ENCODE measurements at places on chromosomes 1 and 21.

- DNase-seq: no peak
Observed at GRCh38 chr1:216047811-216048572, 375.3 kb downstream of the USH2A start.

DNA sequence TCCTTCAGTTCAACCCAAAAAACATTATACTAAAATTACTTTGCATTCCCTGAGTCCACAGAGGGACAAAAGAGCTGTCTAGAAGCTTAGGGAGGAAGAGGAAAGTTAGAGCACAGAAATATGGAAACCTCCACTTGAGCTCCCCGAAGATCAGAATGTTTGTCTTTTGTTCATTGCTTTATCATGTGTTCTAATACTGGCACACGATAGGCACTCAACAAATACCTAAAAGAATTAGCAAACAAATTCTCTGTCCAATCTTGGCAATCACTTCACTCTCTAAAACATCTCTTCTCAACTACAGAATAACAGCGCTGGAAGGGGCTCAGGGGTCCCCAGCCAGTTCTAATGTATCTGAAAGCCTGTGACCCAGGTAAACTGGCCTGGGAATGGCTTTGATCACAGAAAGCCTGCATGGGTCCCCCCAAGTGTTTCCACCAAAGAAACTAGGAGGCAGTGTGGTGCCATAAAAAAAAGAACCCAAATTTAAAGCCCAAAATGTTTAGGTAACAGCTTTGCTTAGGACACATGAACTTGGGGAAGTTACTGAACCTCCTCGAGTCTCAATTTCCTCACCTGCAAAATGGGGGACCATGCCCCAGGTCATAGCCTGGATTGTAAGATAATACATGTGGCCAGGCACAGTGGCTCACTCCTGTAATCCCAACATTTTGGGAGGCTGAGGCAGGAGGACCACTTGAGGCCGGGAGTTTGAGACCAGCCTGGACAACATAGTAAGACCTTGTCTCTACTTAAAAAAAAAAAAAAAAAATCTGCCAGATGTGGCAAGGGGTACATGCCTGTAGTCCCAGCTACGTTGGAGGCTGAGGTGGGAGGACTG, 45.8 kb downstream of the SSBP3 start:
- DNase-seq: no peak

DNA sequence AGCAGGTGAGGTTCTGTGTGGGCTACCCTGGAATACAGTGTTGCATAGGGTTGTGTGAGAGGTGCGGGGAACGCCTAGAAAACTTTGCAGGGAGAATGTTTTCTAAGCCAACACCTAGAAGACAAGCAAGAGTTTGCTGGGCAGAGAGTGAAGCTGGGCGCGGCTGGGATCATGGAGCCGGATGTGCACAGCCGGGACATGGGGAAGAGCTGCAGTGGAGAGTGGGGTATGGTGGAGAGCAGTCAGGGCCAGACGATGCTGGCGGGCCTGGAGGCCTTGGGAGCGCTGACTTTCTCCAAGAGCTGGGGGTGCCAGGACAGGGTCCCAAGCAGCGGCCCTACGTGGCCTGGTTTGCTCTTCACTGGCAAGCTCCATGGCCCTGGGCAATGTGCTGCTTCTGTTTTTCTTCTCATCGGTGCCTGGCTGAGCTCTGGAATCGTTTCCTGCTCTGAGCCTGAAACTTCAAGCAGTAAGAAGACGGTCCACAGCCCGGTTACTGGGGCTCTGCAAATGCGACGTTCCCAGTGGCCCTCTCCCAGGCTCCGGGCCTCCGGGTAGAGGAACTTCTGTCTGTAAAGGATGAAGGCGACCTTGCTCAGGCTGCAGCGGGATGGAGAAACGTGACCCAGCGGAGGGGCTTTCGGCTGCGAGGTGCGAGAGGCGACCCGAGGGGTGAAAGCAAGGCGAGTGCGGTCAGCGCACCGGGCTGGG, 51.9 kb upstream of the CD34 start:
- DNase-seq: no peak

- no peak for DNase-seq
Observed at GRCh38 chr1:229819091-229819490, 193.0 kb downstream of the URB2 start.

DNA sequence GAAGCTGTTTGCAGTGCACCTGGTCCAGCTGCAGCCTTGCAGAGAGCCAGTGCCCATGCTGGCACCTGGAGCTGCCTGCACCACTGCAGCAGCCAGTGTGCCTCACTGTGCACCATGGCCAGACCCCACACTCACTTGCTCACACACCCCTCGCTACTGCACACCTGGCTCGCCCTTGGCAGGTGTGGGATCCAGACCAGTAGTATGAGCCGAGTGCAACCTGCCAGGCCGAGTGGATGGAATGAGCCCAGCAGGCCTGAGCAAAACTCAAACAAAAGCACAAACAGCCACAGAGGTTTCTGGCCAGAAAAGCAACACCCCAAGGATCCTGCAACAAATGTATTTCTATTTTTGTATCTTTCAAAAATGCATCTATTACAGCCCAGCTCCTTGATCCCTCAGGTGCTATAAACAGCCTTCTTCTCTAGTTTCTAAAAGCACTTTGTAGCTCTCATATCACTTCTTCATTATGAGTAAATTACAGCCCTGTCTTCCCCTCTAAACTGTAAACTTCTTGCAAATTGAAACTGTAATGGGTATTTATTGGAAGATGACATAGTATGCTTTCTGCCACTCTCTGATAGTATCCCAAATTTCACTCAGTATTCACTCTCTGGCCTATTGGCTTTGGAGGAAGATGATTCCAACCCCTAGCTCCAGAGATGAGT, 72.2 kb upstream of the LPGAT1 start:
- no peak for DNase-seq

GRCh38 chr1:79648126-79648525, 641.6 kb upstream of the ADGRL4 start:
- DNase-seq: no peak

DNA sequence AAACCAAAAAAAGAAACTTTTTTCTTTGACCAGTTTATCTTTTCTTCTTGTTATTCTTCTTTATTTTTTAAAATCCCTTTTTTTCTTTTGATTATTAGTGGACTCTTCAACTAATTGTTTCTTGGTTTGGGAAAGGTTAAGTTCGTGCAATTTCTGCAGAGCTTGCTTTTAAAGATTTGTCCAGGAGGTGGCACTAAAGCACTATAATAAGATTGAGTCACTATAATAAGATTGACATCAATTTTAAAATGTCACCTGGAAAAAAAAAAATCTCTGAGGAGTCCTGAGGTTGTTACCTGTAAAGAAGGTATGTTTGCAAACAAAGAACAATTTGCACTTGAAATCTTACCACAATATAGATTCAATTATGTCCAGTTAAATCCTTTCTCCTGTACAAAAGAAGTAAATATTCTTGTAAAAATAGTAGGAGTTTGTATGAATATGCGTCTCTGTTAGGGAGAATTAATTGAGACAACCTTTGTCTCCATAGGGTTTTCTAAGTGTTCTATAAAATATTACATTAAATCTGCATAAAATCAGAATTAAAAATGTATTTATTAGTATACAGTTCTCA, 166.7 kb downstream of the ADGRL4 start:
- no peak for DNase-seq

DNA sequence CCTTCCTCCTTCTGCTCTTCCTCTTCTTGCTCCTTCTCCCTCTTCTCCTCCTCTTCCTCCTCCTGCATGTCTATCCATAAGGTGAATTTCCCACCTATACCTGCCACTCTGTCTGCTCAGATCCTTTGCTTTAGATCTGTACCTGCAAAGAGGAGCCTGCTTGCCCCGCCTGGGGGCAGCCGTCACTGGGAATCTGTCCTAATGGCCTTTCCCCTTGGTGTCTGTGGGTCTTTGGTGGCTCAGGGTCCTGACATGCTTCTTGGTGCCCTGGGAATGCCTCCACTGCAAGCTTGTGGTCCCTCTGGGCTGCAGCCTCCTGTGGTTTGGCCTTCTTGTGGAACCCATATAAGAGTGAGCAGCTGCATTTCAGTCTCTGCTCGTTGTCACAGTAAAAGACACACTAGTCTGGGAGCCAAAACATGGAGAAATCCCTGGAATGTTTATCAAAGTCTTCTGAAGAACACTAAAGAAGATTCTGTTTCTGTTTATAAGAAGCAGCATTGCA, 79.5 kb upstream of the CSF3R start:
- no peak for DNase-seq

DNA sequence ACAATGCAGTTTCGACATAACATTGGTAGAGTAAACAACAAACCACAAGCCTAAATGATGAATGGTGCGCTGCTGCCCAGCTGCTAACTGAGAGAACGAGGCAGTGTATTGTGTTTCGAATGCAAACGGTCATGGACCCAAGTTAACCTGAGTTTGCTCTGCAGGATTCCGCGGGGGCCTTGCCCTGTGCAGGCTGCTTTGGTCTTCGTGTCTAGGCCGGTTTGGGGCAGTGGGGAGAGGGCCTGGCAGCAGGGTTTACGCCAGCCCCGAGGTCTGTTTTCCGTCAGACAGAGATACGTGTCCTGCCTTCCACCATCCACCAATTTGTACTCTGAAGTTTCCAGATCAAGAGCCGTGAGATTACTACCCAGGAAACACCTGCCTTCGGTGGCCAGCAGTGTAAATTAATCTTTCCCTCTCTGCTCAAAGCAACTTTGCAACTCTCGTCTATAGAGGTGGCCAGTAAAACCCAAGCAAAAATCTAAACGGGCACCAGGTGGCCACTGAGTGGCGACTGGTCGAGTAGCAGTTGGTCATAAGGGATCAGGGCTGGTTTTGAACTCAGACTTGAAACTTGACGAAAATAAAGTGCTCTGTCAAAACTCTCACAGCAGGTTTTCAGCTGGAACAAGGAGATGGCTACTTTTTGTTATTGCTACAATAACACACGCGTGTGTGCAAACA, 6.3 kb upstream of the PRDM15 start:
- no peak for DNase-seq

- no peak for DNase-seq
Observed at GRCh38 chr1:22369294-22370189, 82.1 kb upstream of the ZBTB40 start.

DNA sequence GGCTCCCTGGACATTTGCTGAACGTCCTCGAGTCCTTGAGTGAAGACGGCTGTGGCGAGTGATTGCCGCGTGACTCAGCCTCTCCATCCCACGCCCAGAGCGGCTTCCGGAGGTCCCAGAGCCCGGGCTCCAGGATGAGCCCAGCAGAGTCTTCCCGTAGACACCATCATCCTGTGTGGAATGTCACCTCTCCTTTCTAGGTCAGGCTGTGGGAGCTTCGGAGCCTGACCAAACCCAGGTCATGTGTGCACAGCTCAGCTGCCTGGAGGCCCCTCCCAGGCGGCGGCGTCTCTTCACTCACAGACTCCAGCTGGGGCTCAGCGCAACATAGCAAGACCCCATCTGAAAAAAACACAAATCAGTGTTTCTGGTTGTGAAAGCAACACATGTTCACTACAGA, 38.2 kb downstream of the PRKCZ start:
- DNase-seq: no peak

- no peak for DNase-seq
Observed at GRCh38 chr1:232576537-232576936, 53.4 kb downstream of the SIPA1L2 start.

- DNase-seq: no peak
Observed at GRCh38 chr1:208015255-208015654, 104.3 kb upstream of the CD34 start.

GRCh38 chr1:98268316-98268715, 347.5 kb upstream of the DPYD start:
- no peak for DNase-seq

DNA sequence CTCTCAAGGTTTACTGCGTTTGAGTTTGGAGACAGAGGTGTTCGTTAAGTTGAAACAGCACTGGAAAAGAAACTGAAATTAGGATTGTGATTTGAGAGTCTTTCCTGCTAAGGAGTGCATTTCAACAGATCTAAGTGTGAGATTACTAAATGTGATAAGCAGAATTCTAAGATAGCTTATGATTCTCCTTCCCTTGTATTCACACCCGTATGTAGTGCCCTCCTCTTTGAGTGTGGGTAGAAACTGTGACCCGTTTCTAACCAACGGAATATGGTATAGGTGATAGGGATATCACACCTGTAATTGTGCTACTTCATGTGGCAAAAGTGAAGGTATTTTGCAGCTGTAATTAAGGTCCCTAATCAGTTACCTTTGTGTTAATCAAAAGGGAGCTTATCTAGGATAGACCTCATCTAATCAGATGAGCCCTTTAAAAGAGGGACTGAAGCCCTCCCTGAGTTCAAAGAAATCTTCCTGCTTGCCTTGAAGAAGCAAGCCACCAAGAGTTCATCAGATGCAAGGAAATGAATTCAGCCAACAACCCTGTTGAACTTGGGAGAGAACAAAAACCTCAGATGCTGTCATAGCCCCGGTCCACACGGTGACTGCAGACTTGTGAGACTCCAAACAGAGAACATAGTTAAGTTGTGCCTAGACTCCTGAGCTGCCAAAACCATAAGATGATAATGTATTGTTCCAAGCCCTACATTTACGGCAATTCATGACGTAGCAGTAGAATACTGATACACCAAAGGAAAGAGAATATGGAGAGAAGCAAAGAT, 12.6 kb upstream of the IL12RB2 start:
- DNase-seq: no peak

DNA sequence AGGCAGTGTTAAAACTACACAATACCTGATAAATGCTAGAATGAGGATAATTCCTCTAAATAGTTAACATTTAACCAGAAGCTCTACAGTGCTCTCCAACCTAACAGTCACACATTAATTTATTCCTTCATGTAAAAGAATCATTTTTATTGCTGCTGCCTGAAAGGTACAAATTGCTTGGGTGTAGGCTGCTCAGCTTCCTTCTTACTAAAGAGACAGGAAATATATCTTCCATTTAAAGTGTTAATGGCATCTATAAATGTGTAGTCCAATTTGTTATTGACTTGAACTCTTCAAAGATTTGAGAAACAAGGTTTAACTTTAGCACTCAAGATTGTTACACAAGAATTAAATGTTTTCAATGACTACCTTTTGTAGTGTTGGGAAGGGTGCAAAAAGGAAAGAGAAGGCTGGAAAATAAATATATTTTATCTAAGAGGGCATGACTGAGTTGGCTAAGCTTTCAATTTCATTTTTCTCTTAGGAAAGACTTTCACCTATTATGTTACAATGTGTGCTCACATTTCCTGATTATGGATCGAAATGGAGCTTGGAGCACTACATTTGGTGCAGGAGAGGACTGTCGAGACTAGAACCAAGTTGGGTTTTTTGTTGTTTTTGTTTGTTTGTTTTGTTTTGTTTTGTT, 105.5 kb upstream of the CACYBP start:
- DNase-seq: no peak

GRCh38 chr1:226863446-226863845, 7.0 kb upstream of the PSEN2 start:
- no peak for DNase-seq

- no peak for DNase-seq
Observed at GRCh38 chr21:18443701-18444100, 40.1 kb upstream of the TMPRSS15 start.

- no peak for DNase-seq
Observed at GRCh38 chr1:109687641-109688499, at the start of gene GSTM1. TSS of gene GSTM1 (plus strand) at chr1:109687817. CDS start at chr1:109687874, 57 bp downstream.

- DNase-seq: peak; percentile 15
Observed at GRCh38 chr1:220775240-220775853, 11.4 kb upstream of the MTARC1 start.

Data from T-helper 9 cell (primary cell).